NCI-H1417 (cell line): ENCODE measurements at places on chromosomes 4 and X.

GRCh38 chr4:88604978-88605678, 12.8 kb downstream of the HERC3 start:
- no peak for DNase-seq

GRCh38 chrX:149499766-149500165, 5.3 kb downstream of the IDS start:
- no peak for DNase-seq

DNA sequence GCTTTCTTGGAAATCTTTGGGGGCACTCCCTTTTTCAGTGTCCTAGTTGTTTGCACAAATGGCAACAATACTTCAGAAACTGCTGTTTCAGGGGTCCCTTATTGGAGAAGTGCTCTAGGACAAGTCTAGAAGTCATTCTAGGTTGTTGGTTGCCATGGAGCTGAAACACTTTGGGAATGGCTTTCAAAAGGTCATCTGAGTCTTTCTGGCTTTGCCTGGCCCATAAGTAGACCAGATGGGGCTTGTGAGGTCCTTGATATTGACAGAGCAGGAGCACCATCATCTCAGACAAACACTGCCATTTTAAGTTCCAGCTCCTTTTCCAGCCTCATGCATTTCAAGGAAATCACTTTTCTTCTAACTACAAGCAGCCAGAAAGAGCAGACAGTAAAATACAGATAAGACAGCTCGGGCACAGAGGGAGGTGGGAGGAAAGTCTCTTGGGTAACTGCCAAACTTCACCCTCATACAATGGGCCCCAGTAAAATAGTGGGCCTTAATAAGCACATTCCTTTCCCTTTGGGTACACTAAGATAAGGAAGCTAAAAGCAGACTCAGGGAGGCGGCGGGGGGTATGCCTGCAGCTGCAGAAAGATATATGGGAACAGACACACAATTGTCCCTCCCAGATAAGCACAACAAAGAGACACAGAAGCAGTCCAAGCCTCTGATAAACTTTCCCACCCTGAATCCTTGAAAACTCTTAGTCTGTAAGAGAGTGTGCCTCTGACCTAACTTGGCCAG, 8.5 kb upstream of the NXF3 start:
- DNase-seq: no peak

GRCh38 chr4:52704133-52704532, 45.0 kb upstream of the USP46 start:
- DNase-seq: no peak

DNA sequence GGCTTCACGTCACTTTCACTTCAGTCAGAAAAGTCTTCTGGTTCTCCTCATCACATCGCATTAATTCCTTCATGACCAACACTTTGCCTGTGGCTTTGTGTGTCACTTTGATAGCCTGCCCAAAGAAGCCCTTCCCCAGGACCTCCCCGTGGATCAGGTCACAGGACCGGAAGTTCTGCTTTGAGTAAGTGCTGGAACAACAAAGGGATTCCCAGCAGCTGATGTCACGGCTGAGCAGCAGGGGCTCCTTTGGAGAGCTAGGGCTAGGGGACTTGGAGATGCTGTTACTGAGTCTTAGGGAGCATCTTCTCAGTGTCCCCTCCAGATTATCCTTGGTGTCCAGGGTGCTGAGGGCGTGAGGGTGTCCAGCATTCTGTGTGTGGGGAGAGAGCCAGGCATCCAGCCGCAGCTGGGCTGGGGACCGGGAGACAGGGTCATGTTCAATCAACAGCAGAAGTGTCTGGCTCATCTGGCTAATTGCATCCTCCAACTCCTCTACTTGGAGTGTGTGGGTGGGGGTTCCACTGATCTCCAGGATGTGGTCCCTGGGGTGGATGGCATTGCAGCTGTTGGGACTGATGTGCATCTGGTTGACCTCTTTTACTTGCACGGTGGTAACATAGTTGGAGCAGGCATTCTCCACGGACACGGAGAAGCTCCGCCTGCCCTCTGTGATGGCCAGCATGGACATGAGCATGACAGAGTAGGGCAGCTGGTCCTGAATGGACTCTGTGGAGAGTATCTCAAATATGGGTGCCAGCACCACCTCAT, 39.2 kb upstream of the ARHGAP6 start:
- no peak for DNase-seq

GRCh38 chrX:123223859-123224258, 39.8 kb downstream of the GRIA3 start:
- DNase-seq: no peak

- peak; percentile 95 for DNase-seq
Observed at GRCh38 chrX:102768987-102769761, 48.6 kb downstream of the GPRASP3 start.

DNA sequence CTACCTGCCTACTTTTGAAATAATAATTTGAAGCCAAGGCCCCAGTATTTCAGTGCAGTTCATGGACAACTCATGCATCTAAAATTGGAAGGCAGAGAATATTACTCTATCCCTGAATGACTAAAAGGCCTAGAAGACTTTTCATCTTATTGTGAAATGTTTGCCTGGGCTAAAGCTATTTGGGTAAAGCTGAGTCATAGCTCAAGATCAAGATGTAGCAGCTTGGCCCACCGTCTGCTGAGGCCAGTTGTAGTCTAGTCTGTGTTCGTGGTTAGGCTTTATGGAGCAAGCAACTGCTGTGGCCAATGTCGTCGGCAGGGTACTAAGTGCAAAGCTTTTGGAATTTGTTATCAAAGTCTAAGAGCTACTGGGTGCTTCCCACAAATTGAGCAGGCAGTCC, 929.1 kb downstream of the RAB28 start:
- DNase-seq: no peak

DNA sequence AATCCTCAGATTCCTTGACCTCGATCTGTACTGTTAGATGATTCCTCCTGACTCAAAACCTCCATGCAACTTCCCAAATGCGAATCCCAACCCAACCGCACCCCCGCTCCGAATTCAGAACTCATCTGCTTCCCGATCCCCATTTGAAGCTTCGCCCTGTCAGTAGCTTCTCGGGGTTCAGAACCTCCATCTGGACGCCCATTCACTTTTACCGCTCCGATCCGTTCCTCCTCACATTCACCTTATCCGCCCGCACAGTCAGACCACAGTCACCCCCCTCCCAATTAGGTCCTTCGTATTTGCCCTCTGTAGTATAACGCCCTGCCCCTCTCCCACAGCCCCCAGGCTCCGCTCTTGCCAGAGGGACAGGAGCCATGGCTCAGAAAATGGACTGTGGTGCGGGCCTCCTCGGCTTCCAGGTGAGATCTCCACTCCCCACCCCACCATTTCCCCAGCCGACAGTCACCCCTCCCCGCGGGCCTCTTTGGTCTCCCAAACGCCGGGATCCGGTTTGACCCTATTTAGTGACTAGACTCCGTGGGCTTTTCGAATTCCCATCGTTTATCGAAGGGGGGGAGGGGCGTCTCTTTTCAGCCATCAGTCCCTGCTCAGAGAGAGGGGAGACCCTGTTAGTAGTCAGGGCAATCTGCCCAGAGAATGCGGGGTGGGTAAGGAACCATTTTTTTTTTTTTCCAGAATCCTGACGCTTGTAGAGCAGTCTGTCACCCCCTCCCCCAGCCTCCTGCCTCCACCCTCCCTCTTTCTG, 691 bp downstream of the MAGED1 start:
- DNase-seq: peak; percentile 64

- no peak for DNase-seq
Observed at GRCh38 chr4:18566970-18567799, 545.6 kb upstream of the LCORL start.

- DNase-seq: no peak
Observed at GRCh38 chr4:157115613-157116335, 39.8 kb downstream of the GLRB start.

DNA sequence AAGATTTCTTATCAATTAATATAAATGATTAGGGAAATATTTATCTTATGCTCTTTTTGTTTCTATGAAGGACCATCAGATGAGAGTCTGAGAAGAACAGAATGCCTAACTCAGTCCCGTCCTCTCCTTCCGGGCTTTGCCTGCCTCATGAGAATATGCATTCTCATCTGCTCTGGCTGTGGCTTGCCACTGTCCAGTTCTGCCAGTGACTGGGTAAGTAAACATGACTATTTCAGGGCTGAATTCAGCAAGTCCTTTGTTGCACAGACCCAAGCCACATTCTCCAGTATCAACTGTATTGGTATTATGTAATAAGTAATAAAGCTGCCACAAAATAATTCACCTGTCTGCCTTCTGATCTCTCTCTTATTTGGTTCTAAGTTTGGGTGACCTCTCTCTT, 110.7 kb downstream of the WDFY3 start:
- DNase-seq: peak; percentile 43

DNA sequence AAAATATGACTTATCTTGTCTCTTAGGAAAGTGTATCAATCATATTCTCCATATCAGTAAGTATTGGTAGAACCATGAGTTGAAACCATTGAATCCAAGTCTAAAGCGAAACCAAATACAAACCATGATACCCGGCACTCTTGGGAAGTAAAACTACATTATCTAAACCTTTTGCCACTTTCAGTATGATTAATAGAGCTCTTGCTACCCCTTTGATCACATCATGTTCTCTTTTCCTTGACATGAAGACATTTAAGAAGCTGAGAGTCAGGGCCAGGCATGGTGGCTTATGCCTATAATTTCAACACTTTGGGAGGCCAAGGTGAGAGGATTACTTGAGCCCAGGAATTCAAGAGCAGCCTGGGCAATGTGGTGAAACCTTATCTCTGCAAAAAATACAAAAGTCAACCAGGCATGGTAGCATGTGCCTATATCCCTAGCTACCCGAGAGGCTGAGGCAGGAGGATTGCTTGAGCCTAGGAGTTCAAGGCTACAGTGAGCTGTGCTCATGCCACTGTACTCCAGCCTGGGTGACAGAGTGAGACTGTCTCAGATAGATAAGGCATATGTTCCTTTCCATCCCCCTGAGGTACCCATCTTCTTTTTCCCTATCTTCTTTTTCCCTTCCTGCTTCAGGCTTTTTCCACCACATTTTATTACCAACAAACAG, 45.4 kb downstream of the CEP135 start:
- no peak for DNase-seq

DNA sequence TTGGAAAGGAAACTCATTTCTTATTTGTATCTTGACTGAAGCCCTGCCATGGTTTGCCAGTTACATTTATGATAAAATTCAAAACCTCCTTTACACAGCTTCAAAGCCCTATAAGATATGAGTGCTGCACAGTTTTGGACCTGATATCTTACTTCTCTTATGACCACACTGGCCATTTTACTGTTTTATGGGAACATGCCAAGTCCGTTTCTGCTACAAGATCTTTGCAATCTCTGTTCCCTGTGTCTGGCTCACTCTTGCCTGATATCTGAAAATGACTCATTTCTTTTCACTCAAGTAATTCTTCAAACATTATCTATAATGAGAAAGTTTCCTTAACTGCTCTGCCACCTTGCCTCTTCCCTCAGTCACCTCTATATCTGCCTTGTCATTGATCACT, 247.3 kb downstream of the SPOCK3 start:
- no peak for DNase-seq

GRCh38 chrX:69551421-69552009, 47.4 kb downstream of the NALF2 start:
- DNase-seq: no peak

GRCh38 chrX:130110379-130111219, at the start of gene ELF4:
TSS of gene ELF4 (minus strand) at chrX:130110497. CDS start at chrX:130081330, 29,167 bp downstream.
- peak; percentile 65 for DNase-seq

DNA sequence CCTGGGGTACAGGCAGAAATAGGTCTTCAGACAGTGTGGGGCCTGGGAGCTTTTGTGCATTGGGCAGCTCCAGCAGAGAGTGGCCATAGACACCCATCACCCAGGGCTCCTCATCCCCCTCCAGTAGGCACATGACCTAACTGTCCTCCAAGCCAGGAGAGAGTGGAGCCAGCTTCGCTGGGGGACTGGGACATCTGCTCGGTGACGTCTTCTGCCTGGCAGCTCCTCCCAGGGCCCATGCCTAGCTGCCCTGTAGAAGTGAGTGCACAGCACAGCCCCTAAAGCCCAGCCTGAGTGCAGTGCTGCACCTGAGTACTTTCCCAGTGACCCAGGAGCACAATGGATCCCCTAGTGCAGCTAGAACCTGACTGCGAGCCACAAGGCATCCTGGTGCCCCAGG, 279.7 kb upstream of the SLC7A11 start:
- DNase-seq: no peak

DNA sequence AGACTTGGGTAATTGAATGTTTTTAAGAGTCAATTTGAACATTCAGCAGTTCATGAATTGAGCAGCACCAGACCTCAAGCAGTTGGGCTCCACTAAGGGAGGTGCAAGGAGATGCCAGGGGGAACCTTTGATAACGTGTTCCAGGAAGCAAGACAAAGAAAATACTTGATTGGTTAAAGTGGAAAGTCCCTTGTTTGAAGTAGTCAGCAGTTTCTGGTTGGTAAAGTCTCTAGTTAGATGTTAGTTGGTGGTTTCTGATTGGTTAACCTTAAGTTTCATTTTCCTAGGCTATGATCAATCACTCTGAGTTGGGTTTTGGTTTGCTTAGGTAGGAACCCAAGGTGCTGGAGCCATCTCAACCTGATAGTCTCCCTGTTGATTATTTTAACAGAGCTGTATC, 4.0 kb downstream of the HERC6 start:
- no peak for DNase-seq

DNA sequence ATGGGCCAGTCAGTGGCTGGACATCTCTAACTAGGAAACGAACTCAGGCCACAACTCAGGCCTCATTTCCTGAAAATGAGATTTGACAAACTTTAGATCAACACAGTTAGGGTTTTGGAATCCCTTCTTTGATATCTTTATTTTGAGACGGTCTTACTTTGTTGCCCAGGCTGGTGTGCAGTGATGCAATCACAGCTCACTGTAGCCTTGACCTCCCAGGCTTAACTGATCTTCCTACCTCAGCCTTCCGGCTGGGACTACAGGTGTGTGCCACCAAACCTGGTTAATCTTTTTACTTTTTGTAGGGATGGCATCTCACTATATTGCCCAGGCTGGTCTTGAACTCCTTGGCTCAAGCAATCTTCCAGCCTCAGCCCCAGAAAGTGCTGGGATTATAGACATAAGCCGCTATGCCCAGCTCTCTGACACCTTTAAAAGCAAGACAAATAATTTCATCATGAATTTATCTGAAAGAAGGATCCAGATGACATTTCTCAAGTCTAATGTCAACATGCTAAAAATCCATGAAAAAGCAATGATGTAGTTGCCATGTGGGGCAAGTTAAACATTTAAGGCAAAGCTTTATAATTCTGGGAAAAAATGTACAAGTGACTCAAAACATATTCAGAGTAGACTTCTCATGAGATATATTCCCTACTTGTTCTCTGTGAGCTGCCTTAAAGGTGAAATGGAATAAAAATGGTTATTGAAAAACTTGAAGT, 89.1 kb upstream of the CBR4 start:
- no peak for DNase-seq

DNA sequence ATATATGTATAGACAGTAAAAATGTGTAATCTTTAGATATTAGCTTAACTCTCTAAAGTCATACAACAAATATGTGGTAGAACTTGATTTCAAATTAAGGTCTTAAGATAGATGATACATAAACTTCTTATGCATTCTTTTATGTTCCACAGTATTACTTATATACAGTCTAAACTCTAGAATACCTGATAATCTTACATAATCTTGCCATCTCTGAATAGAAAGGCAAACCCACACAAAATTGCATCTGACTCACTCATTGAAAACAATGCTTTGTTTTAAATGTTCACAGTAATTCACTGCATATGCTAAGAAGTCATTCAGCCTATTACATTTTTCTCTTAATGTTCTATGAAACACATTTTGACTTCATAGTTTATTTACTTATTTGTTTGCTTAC, 10.1 kb downstream of the SULT1B1 start:
- no peak for DNase-seq

GRCh38 chrX:149491812-149492211, 13.3 kb downstream of the IDS start:
- DNase-seq: no peak
